MV-4-11 (cell line): ENCODE measurements at places on chromosomes 12 and 14.
A peak's percentile ranks its signal among the peaks of the same experiment; 100 is the strongest.

- no peak for DNase-seq
These were observed 205.0 kb downstream of the BMP4 start for GRCh38 chr14:53751650-53752049.

- DNase-seq = no peak
These were observed 115.5 kb upstream of the AEBP2 start for GRCh38 chr12:19323805-19324204.

DNA sequence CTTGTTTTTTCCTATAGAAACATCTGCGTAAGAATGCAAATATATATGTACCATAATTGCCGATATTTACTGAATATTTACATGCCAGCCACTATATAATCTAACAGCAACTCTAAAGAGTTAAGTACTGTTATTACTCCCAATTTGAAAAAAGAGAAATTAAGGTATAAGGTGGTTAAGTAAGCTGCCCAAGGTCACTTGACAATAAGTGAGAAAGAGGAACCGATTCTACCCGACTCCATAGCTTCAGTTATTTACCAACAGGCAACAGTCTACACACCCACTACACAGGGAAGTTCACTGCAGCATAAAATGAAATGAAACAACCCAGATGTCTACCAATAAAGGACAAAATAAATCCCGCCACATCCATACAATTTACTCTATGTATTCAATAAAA lies 1.1 kb downstream of the MIS18BP1 start:
- DNase-seq = peak; percentile 95

DNA sequence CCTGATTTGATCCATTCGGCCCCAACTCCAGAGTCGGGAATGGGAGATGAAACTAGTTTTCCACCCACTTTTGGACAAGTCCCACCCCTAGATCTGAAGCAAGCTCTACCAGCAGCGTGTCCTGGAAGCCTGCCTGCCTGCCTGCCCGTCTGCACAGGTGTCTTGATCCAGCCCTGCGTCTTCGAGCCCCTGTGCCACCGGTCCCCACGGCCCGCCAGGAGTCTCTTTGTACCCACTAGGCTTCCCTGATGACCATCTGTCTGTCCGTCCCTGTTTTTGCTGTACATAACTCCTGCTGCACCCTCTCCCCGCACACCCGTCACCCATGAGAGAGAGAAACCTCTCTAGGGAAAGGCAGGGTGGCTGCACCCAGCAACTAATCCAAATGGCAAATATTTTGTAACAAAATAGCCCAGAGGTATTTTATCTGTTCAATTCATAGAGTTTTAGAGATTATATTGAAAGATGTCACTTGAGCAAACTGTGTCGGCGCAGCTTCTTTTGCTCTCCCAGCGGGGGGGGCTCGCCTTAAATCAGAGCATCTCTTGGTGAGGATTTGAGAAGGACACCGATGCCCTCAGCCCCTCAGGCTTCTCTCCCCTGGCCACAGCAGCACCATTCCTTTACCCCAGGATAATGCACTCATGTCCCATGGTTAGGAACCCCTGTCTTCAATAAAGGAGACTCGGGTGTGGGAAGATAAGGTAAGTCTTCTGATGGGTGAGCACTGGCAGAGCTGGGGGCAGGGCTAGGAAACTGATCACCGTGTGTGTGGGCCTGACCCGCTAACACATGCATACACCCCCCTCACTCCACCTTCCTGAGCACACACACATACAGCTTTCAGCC lies 35.8 kb downstream of the SLC6A12 start:
- DNase-seq = no peak

GRCh38 chr14:55580470-55581341 lies 699 bp downstream of the KTN1 start:
- DNase-seq = peak; percentile 31
